ENCODE measurements at places on chromosomes 3 and 15.

DNA sequence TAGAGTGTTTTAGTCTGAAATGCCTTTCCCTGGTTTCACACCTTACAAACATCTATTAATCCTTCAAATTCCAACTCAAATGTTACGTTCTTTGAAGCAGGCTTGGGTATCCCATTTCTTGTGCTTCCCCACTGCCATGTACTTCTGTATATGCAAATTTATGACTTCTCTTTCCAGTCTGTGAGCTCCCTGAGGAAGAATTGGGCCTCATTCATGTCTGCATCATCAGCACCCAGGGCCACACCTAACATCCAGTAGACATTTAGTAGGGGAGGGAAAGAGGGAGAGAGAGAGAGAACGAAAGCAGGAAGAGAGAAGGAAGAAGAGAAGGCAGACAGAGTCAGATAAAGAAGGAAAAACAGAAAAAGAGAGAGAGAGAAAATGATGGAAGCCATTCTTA, 53.3 kb upstream of the KY start:
- no peak for DNase-seq

GRCh38 chr3:61250784-61251173, 473 bp downstream of the FHIT start:
- peak; percentile 70 for DNase-seq

DNA sequence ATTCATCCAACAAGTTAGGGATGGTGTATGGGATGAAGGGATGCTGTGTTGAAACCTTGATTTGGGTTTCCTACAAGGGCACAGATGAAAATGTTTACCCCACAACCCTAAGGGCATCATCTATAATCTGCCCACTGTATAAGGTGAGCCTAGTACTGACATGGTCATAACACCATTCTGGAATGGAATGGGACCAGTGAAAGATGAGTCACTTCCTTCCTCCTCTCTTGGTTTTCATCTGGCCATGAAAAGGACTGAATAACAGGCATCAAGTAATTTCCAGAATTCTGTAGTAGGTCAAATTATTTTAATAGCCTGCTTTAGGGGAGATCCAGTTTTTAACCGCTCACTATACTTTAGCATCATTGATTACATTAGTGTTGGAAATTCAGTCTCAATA, 538.6 kb downstream of the NR2F2 start:
- no peak for DNase-seq

- DNase-seq: no peak
Measured at GRCh38 chr3:27133060-27133459, 236.1 kb downstream of the NEK10 start.

GRCh38 chr3:137325170-137325569, 367.4 kb downstream of the IL20RB start:
- no peak for DNase-seq

- no peak for DNase-seq
Measured at GRCh38 chr3:55567615-55568014, 80.5 kb upstream of the WNT5A start.

Data from sciatic nerve (tissue), 2 donors.